ENCODE measurements at places on chromosomes 3 and 15. TPM values are rescaled to one million over a fixed set of nuclear protein-coding genes. Genes with fewer than 3 reads are reported as not detected.

DNA sequence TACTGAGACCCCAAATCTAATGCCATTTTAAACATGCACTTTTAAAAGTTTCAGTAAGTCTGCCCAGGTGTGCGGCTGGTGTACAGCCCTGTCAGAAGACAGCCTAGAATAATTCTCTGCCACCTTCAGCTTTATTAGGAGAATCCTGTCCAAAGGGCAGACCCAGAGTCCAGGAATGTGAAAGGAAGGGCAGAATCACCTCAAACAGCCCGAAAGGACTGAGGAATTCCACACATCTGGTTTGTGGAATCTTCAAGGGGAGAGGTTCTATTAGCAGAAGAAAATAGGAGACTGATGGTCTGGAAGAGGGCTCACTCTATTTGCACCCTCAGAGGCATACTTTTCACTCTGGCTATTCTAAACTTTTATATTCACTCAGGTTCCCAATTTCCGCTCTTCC, 46.6 kb downstream of the TYRO3 start:
- no peak for DNase-seq

- no peak for DNase-seq
These were observed 87.2 kb downstream of the EBLN2 start for GRCh38 chr3:73148682-73149081.

NMNAT3 gene
- 1.9 TPM for total RNA-seq

ITGB5 gene
- 0.47 TPM for total RNA-seq

Measured in CD4-positive, alpha-beta T cell (primary cell).